Activated naive CD4-positive, alpha-beta T cell treated with anti-CD3 and anti-CD28 coated beads for 36 hours (primary cell): ENCODE measurements at places on chromosomes 4 and X.

DNA sequence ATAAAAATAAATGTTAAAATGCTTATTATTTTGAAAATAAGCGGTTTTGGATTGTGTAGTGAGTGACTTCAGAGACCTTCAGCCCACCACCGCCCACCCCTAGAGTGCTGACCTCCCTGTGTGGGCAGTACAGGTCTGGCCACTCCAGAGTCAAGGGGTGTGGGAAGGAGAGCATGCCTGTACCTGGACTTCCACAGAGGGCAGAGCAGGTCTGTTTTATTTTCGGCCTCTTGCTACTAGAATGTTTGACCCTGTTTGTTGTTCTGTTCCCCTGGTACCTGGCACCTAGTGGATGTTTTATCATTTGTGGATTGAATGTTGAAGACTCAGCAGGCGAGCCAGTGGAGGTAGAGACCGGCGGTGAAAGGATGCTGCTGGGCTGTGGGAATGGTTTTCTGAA, 14.3 kb downstream of the PIGG start:
- DNase-seq, result no peak

- no peak for DNase-seq
Observed at GRCh38 chrX:70016513-70016912, 33.2 kb downstream of the AWAT2 start.

- DNase-seq, result no peak
Observed at GRCh38 chr4:147570616-147571015, 46.6 kb upstream of the TMEM184C start.

DNA sequence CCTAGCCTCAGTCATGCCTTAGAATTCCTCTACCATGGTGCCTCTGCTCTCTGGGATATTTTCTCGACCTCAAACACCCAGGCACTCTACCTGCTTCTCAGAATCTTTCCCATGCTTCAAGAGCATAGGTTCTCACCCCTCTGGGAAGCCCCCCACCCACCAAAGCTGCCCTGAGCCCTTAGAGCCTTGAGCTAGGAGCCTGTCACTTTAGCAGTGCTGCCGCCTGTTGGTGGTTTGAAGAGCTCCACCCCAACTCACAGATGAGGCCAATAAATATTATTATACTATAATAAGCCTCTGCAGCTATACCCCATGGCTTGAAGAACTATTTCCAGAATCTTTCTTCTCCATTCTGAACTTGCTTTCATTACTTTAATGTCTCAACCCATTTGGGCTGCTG, 109.7 kb downstream of the RTL5 start:
- DNase-seq, result peak; percentile 39

DNA sequence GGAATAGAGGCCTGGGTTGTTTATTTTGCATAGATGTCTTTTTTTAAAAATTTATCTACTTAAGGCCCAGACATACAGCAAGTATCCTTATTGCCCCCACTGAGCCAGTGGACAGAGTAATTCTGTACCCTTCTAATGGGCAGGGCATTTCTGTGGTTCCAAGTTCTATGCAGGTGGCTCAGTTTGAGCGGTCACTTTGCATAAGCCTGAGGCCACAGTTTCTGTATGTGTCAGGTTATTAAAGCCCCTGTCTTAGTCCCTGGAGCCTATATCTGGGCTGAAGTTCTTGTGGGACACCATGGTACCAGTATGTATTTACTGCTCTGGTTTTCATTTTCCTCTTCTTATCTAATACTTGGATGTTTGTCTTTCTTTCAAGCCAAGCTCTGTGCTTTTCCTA, 168.8 kb downstream of the MID1IP1 start:
- no peak for DNase-seq
